NCI-H226 (cell line): ENCODE measurements at places on chromosomes 3 and 15.

- DNase-seq, result no peak
Observed at GRCh38 chr3:25556447-25556846, 108.3 kb downstream of the TOP2B start.

- DNase-seq, result no peak
Observed at GRCh38 chr3:51620543-51620942, 50.5 kb upstream of the TEX264 start.

- no peak for DNase-seq
Observed at GRCh38 chr3:39917065-39917773, 107.8 kb downstream of the MYRIP start.

- DNase-seq, result no peak
Observed at GRCh38 chr15:92120094-92120795, 266.7 kb downstream of the SLCO3A1 start.

- peak; percentile 3 for DNase-seq
Observed at GRCh38 chr15:94912760-94913159, 681.4 kb downstream of the MCTP2 start.

- peak; percentile 64 for DNase-seq
Observed at GRCh38 chr3:28726840-28727239, 378.2 kb upstream of the AZI2 start.

DNA sequence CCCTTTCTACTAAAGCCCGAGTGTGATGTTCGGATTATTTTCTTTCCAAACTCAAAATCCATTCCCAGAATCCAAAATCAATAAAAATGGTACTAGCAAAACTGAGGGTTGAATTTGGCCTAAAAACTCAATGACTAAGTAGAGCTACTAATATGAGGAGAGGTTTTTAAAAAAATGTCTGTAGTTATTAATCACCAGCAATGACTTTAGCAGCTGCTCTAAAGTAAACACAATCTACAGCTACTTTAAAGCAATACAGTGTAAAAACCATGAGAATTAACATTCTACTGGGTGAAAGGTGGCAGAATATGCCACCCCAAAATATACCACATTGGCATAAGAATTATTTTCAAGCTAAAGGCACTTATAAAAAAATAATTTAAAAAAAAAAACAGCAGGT is 23.5 kb downstream of the FHIT start:
- DNase-seq, result no peak

DNA sequence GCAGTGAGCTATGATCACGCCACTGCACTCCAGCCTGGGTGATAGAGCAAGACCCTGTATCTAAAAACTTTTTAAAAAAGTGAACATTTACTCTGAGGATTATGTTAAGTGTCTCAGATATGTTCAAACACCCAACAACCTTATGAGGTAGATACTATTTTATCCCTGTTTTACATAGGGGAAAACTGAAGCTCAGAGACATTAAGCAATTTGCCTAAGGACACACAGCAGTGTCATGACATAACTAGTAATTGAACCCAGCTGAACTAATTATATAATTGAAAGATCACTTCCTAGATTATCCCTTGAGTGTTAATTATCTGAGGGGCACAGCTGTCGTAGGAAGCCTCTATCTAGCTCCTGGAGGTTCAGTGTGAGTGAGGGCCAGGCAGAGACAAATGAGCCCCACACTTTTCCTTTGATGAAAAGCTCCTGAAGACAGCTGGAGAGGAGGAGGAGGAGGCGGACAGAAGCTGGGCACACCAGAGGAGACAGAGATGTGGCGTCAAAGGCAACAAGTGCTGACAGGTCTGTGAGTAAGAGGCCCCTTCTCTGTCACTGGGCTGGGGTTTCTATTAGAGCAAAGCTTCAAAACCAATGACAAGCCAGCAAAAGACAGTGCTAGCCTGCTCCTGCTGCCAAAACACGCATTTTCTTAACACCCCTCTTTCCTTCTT is 20.5 kb downstream of the TRH start:
- no peak for DNase-seq

DNA sequence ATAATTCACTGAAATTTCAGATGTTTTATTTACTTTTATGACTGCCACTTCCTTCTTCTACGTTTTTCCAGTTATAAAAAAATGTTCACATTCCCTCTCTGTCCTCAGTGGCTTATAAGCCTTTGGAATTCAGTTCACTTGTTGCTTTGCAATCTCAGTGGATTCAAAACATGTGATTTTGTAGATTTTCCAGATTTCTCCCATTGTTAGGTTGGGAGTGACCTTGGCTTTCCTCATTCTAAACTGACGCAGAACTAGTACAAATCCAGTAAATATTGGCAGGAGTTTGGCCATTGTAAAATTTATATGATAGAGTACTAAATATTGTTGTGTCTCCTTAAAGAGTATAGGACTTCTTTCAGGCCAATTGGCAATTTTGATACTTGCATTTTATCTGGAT is 812.3 kb upstream of the ROBO1 start:
- no peak for DNase-seq

GRCh38 chr3:197355713-197356112 is 57.3 kb upstream of the DLG1 start:
- DNase-seq, result peak; percentile 59

DNA sequence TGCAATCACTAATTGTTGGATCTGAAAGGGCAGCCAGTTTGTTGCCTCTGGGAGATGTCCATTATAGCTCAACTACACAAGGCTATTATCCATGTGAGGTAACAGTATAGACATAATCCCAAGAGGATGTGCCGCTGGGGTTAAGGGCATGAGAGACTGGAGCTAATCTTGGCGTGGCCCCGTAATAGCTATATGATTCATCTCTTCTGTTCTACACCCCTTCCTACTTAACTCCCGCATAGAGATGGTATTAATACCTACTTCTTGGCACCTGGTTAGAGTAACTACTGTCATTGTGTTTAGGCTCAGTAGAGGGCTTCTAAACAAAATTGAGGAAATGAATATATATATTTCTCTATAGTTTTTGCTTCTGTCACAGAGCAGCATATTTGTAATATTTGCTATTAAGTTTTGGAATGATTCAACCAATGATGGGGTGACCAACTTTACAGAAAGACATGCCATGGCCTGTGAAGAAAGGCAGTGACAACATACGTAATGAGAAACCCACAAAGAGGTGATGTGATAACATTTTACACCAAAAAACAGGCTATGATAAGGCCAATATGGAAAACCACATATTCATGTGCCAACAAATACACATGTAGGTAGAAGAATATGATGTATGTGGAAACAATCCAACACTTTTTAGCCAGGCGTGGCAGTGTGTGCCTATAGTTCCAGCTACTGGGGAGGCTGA is 76.8 kb upstream of the DPH6 start:
- DNase-seq, result no peak

DNA sequence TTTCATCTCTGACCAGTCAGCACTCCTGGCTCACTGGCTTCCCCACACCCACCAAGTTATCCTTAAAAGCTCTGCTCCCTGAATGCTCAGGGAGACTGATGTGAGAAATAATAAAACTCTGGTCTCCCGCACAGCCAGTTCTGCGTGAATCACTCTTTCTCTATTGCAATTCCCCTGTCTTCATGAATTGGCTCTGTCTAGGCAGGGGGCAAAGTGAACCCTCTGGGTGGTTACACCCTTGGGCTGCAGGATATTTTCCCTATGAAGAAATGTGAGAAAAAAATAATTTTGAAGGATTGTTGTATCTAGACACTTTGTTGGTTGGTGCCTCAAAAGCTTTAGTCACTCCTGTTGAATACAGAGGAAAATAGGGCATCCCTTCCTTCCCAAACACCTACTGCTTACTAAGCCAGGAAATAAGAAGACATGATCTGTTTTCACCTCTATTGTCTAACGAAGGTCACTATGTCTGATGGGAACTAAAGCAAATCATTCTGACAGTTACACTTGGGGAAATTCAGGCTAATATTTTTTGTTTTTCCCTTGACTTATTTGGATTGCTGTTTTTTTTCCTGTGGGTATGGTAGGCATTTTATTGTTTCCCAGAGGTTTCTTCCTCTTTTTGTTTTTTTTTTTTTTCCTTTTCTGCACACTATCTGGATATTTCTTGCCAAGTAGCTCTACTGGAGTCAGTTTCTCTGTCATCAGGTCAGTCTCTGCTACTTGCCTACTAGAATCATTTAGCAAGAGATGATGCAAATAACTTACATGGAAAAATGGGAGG is 15.3 kb upstream of the TNFSF10 start:
- no peak for DNase-seq

DNA sequence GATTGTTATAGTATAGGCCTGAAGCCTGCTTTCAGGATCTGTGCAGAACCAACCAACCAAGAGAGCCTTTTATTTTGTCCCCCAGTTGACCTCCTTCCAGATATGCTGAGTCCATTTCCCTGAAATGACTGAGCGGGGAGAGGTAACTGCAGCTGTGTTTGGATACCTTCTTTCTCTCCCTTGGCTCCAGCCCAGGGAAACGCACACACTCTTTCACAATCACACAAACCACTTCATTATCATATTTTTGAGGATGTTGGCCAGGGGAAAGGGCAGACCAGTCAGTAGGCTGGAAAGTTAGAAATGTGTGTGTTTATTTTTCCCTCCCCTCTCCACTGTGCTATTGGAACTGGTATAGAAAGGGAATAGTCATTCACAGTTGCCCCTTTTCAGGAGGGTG is 417.7 kb upstream of the TBL1XR1 start:
- DNase-seq, result peak; percentile 83
